ENCODE measurements at places on chromosomes 4 and X. TPM values are rescaled to one million over a fixed set of nuclear protein-coding genes. Genes with fewer than 3 reads are reported as not detected.

- no peak for DNase-seq
Observed at GRCh38 chrX:15786915-15787314, 3.4 kb upstream of the ZRSR2 start.

GRCh38 chr4:113444386-113444785, 317.2 kb downstream of the CAMK2D start:
- no peak for DNase-seq

DNA sequence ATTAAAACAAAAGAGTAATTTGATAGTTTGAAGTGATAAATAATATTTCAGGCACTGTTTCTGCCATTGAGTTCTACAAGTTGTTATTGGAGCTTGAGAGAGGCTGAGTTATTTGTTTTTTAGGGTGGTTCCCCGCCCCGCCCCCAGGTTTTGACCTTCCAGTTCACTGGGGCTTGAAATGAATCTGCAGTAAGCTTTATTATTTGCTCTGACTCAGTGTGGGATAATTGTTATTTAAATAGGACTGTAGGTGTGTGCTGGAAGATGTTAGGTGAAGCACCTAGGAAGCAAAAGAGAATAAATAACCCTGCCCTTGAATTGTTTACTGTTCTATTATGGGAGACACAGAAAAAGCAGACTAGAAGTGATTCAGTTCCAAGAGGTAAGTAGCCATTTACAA, 81.2 kb upstream of the KCNIP4 start:
- no peak for DNase-seq

The FAM133A gene
- total RNA-seq: 1.7 TPM

The HERC5 gene
- total RNA-seq: 1.00 TPM
